ENCODE measurements at places on chromosomes 12 and 14. TPM values are rescaled to one million over a fixed set of nuclear protein-coding genes. Genes with fewer than 3 reads are reported as not detected.

GAS2L3 gene
- total RNA-seq: 36.3 TPM

KCNK10 gene
- 1.3 TPM for total RNA-seq

GYS2 gene
- not detected for total RNA-seq

TRHDE gene
- 23.5 TPM for total RNA-seq

GALNT8 gene
- total RNA-seq: 10.1 TPM

MON2 gene
- total RNA-seq: 208 TPM

GPR65 gene
- 0.66 TPM for total RNA-seq

NOVA1 gene
- total RNA-seq: 45.1 TPM

REP15 gene
- total RNA-seq: 1.4 TPM

TMTC1 gene
- 39.4 TPM for total RNA-seq

PMEL gene
- 363 TPM for total RNA-seq

MTERF2 gene
- 71.7 TPM for total RNA-seq

PLA2G1B gene
- not detected for total RNA-seq

NELL2 gene
- total RNA-seq: 195 TPM

TAS2R7 gene
- total RNA-seq: not detected

MLEC gene
- total RNA-seq: 87.2 TPM

SLC2A13 gene
- 28.0 TPM for total RNA-seq

GNG2 gene
- total RNA-seq: 86.6 TPM

ZDHHC17 gene
- total RNA-seq: 147 TPM

LPAR5 gene
- 0.88 TPM for total RNA-seq

MSI1 gene
- 121 TPM for total RNA-seq

SCNN1A gene
- total RNA-seq: 4.9 TPM

All from camera-type eye (tissue), 1 donor.